ENCODE measurements at places on chromosomes 4 and X.

DNA sequence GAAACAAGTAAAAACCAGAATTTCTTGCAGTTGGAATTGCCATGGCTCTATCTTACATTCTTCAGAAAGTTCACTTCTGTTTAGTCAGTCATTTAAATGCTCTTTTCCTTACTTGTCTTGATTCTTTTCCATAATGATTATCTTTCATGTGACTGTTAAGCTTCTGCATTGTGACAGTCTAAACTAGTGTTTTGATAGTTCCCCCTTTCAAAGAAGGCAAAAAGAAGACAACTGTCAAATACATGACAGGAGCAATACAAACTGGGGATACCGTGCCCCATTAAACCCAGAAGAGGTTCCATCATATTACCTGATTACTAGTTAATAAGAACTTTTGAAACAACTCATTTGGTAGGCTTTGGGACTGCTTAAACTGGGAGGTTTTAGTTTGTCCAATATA, 476.2 kb downstream of the PCDH19 start:
- DNase-seq = no peak

- no peak for DNase-seq
Observed at GRCh38 chrX:23820235-23820782, 37.3 kb downstream of the SAT1 start.

DNA sequence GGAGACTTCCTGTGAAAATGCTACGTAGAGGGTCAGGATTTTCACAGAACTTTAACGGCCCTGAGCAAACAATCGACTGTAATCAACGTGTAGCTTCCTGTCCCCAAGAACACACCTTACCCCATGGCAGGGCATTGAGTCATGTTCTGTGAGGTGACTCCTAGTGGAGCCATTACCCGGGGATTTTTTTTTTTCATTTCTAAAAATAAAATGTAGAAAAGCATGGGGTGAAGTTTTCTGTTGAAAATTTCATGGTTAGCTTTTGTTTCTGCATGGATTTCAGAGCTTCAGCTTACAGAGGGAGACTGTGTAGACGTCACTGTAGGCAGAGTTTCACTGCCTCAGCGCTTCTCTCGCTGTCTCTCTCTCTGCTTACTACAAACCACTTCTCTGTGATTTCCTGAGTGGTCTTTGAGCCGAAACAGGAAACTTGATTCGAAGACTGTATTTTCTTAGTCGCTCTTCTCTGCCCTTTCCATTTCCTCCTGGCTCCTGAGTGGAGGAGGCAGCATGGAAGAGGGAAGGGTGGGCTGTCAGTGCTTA, 111.7 kb downstream of the NFKB1 start:
- DNase-seq = peak; percentile 36

DNA sequence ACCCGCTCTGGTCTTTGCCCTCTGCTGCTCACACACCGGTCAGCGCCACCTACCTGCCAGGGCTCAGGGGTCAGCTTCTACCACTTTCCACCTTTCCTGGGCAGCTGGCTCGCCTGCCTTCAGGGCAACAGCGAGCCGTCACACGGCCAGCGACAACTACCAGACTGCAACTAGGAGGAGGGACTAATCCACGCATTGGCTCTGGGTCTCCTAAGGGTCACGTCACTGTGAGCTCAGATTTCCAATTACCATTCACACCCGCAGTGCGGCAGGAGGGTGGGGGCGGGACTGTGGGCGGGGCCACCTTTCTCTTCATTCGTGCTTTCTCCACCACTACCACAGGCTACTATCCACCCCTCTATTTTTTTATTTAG, at the start of gene BEX5:
BEX5 (minus strand) TSS at position 172 of the 374 bp plus-strand sequence. CDS start 1,712 bp downstream, outside the sequence.
- peak; percentile 41 for DNase-seq

GRCh38 chrX:480861-481417, 94.2 kb upstream of the PPP2R3B start:
- DNase-seq = no peak

GRCh38 chr4:159138436-159138835, 35.6 kb downstream of the RAPGEF2 start:
- no peak for DNase-seq
